ENCODE measurements at places on chromosomes 4 and X.

GRCh38 chr4:43496188-43496587, 603.7 kb downstream of the GRXCR1 start:
- DNase-seq, result no peak

- DNase-seq, result no peak
Measured at GRCh38 chrX:129361576-129361975, 161.7 kb downstream of the SMARCA1 start.

DNA sequence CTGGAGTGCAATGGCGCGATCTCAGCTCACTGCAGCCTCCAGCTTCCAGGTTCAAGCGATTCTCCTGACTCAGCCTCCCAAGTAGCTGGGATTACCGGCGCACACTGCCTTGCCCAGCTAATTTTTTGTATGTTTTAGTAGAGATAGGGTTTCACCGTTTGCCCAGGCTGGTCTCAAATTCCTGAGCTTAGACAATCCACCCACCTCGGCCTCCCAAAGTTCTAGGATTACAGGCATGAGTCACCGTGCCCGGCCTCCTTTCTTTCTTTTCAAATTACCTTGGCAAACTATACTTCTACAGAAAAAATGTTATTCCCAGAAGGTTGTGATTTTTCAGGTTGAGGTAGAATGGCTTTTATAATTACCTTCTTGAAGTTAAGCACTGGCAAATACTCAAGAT, 321.9 kb upstream of the PRPS2 start:
- no peak for DNase-seq

- DNase-seq, result no peak
Measured at GRCh38 chrX:16700734-16701133, 11.7 kb downstream of the CTPS2 start.

- no peak for DNase-seq
Measured at GRCh38 chrX:6384371-6384770, 150.5 kb downstream of the VCX3A start.

DNA sequence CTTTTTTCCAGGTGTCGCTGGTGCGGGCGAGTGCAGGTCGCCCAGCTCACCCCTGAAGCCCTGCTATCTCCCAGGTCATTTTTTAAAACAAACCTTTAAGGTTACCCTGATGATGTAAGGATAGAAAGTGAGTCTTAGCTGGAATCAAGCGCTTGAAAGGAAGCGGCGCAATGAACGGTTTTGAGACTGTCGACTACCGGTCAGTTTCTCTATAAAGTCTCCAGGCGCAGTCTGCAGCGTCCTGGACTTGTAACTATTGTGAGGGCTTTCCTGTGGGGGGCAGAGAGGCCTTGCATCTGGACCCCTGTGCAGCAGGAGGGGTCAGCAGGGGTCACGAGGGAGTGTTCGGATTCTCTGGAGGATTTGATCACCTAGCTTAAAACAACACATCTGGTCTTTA, 1.6 kb downstream of the KIT start:
- DNase-seq, result no peak

DNA sequence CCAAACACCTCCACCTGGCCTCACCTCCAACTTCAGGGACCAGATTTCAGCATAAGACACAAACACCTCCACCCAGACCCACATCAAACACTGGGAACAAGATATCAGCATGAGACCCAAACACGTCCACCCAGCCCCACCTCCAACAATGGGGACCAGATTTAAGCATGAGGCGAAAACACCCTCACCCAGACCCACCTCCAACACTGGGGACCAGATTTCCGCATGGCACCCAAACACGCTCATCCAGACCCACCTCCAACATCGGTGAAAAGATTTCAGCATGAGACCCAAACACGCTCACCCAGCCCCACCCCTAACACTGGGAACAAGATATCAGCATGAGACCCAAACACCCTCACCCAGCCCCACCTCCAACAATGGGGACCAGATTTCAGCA, 210.0 kb downstream of the ASMT start:
- no peak for DNase-seq
